ENCODE measurements at places on chromosomes 1 and 21. TPM values are rescaled to one million over a fixed set of nuclear protein-coding genes. Genes with fewer than 3 reads are reported as not detected.

The SERPINC1 gene
- total RNA-seq, result not detected

The SYT14 gene
- 2.7 TPM for total RNA-seq

The SPATA1 gene
- 0.11 TPM for total RNA-seq

The ERICH3 gene
- total RNA-seq, result not detected

The LCE1B gene
- not detected for total RNA-seq

The NR1I3 gene
- not detected for total RNA-seq

The EDARADD gene
- 2.7 TPM for total RNA-seq

The SLAMF9 gene
- 6.8 TPM for total RNA-seq

The APOBEC4 gene
- total RNA-seq, result not detected

The NFASC gene
- total RNA-seq, result under 0.01 TPM

The NCDN gene
- 14.9 TPM for total RNA-seq

The NUP210L gene
- not detected for total RNA-seq

The CFHR4 gene
- not detected for total RNA-seq

The CLCA4 gene
- not detected for total RNA-seq

The DPYD gene
- total RNA-seq, result 21.0 TPM

The FHAD1 gene
- total RNA-seq, result not detected

The PLA2G4A gene
- 25.9 TPM for total RNA-seq

The TACSTD2 gene
- 37.7 TPM for total RNA-seq

The PAQR6 gene
- total RNA-seq, result 1.6 TPM

The CELA3B gene
- total RNA-seq, result not detected

The BNIPL gene
- total RNA-seq, result 157 TPM

The AGMAT gene
- total RNA-seq, result not detected

The ZYG11A gene
- total RNA-seq, result 0.76 TPM

The ALX3 gene
- total RNA-seq, result not detected

The C1orf87 gene
- total RNA-seq, result not detected

The CBR1 gene
- total RNA-seq, result 34.9 TPM

The PYGO2 gene
- total RNA-seq, result 21.8 TPM

The PIGR gene
- not detected for total RNA-seq

The DNASE2B gene
- total RNA-seq, result not detected

The CFHR5 gene
- total RNA-seq, result not detected

The PDPN gene
- total RNA-seq, result 115 TPM

The GBP4 gene
- total RNA-seq, result under 0.01 TPM

The ARID4B gene
- total RNA-seq, result 18.9 TPM

The LGR6 gene
- 0.76 TPM for total RNA-seq

The NBPF4 gene
- total RNA-seq, result not detected

The MAP10 gene
- total RNA-seq, result 2.0 TPM

The TRIM67 gene
- not detected for total RNA-seq

The FCGR2B gene
- not detected for total RNA-seq

The HES4 gene
- 3.9 TPM for total RNA-seq

The IL12RB2 gene
- not detected for total RNA-seq

The PTGS2 gene
- total RNA-seq, result 47.6 TPM

The DDX59 gene
- total RNA-seq, result 24.3 TPM

Data from placental epithelial cell (primary cell).